ENCODE measurements at places on chromosomes 6 and 20.

DNA sequence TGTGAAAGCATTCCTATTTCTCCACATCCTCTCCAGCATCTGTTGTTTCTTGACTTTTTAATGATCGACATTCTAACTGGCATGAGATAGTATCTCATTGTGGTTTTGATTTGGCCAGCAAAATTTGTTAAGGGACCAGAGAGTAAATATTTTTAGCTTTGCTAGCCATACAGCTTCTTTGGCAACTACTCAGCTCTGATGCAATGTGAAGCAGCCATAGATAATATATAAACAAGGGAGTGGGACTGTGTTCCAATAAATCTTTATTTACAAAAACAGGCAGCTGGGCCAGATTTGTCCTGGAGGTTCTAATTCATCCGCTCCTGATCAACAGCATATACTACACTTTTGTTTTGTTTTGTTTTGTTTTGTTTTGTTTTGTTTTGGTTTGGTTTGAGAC, 202.9 kb downstream of the ZNF217 start:
- no peak for DNase-seq

DNA sequence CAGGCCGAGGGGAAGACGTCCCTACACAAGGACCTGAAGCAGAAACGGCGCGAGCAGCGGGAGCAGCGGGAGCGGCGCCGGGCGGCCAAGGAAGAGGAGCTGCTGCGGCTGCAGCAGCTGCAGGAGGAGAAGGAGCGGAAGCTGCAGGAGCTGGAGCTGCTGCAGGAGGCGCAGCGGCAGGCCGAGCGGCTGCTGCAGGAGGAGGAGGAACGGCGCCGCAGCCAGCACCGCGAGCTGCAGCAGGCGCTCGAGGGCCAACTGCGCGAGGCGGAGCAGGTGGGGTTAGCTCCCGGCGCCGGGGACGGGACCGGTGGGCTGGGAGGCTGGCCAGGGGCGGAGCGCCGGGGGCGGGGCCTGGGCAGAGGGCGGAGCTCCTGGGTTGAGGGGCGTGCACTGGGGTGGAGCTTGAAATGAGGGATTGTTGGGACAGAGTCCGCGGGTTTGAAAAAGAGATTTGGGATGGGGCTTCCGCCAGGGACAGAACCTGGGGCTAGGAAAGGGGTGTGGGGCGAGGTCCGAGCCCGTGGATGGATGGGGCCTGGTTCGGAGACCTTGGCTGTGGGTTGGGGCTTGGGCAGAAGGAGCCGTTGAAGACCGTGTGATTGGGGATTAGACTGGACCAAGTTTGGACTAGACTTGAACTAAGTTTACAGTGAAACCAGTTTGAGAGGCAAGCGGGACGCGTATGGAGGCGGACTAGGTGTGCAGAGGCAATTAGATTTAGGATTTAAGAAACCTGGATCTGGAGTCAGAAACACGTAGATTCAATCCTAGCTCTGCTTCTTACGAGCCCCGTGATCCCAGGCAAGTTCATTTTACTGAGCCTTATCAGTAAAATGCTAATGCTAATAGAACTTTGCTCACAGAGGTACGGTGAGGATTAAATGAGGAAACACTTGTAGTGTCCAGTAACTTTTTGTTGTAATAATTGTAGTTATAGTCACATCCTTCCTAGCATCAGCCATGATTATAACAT, 20.9 kb downstream of the DEF6 start:
- DNase-seq: peak; percentile 74

- DNase-seq: no peak
These were observed 60.3 kb upstream of the FABP7 start for GRCh38 chr6:122719176-122719575.

DNA sequence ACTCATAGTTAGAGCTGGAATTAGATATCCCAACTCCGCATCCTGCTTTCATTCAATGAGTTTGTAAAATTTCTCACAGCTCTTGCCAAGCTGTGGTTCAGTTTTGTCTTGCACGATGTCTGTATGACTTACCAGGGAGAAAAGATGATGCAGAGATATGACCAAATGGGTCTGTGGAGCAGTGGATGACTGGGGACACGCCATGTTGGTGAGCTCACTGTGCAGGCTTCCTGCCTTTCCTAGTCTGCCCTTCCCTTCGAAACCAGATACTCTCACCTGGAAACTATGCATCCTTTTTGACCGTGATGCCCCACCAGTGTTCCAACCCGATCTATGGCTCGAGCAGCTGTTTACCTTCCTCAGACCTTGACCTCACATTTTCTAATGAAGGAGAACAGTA, 262.7 kb upstream of the BMP2 start:
- peak; percentile 36 for DNase-seq

DNA sequence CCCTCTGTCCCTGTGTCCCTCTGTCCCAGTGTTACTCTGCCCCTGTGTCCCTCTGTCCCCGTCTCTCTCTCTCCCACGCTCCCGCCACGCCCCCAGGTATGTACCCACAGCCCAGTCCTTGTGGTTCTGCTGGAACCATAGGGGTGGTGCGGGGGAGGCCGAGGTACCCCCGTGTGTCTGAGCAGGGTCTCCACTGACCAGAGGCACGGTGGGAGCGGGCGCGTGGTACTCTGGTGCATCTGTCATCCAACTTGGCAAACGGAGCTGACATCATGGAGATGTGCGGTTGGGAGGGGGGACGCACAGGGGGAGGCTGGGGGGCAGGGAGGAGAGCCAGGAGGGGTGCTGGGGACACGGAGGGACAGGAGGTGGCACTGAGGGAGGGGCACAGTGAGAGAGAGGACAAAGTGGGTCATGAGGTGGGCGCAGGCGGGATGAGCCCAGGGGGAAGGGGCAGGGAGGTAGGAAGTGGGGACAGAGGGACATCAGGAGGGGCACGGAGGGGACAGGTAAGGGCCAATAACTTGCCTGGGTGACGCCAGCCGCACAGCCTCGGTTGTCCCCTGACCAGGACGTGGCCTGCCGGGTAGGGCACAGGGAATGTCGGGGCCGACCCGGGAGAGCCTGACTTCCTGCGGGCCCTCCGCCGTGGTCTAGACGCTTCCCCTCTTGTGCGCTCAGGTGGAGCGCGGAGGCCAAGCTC, 163.6 kb upstream of the PDE10A start:
- no peak for DNase-seq

GRCh38 chr6:129844118-129844891, 16.8 kb downstream of the TMEM244 start:
- DNase-seq: peak; percentile 49

GRCh38 chr6:27687154-27688013, 214.5 kb upstream of the ZNF184 start:
- DNase-seq: peak; percentile 84

- DNase-seq: no peak
These were observed 118.3 kb upstream of the EXOC2 start for GRCh38 chr6:811191-811590.

DNA sequence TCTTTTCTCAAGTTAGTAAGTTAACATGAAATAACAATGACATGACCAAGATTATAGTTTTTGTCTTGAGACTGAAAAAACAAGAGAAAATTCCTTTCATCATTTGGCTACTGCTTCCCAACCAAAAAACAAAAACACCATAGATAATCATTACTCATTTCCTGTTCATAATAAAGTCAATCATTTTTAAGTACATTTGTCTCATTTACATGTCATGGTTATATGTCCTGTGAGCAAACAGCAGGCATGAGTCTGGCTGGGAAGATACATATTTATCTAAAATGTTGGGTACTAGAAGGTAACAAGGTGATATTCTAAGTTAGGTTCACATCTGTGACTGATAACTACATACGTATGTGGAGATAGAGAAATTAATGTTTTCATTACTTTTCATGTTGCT, 180.5 kb downstream of the ISM1 start:
- DNase-seq: peak; percentile 43

GRCh38 chr20:37142708-37143107, 36.4 kb upstream of the RPN2 start:
- peak; percentile 29 for DNase-seq

- DNase-seq: no peak
These were observed 21.9 kb downstream of the SPATA2 start for GRCh38 chr20:49893242-49894072.

GRCh38 chr20:62239278-62239879, 1.1 kb downstream of the OSBPL2 start:
- DNase-seq: no peak

DNA sequence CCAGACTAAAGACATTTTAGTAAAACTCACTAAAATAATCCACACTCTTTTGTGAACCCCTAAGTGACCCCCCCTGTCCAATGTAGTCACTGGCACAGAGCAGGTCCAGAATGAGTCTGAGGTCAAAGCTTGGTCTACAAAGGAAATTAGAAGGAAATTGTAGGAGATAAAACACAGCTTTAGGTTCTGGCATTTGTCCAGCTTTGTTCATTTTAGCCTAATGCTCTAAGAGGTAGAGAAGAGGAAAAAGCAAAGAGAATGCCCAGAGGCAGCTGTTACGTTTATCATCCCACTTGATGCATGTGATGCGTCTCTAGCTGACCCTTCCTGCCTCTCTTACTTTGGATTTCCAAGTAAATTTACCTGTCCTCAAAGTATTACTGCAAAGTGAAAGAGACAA, 62.5 kb downstream of the CNKSR3 start:
- peak; percentile 78 for DNase-seq

GRCh38 chr6:50853939-50854338, 35.3 kb downstream of the TFAP2B start:
- DNase-seq: no peak

DNA sequence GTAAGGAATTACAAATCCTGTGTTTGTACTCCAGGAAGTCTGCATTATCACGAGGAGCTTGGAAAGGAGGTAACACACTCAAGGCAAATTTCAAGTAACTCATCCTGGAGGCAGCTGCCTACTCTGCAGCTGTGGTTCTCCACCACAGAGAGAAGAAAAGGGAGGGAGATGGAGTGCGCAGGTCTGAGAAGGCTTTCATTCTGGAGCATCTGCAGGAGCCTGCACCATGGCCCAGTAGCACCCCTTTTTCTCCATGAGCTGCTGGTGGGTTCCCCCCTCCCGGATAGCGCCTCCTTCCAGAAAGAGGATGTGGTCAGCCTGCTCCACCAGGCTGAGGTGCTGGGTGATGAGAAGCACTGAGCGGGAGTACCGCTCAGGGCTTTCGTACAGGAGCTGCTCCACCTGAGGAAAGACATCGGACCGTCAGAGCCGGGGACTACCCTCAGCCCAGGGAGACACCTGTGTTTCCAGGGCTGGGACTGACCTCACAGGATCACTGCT, 1.6 kb upstream of the PSMB8 start:
- DNase-seq: no peak

- DNase-seq: no peak
These were observed 12.5 kb downstream of the SYCP2 start for GRCh38 chr20:59920944-59921343.

GRCh38 chr6:107991061-107991460, 33.1 kb upstream of the SEC63 start:
- DNase-seq: no peak

DNA sequence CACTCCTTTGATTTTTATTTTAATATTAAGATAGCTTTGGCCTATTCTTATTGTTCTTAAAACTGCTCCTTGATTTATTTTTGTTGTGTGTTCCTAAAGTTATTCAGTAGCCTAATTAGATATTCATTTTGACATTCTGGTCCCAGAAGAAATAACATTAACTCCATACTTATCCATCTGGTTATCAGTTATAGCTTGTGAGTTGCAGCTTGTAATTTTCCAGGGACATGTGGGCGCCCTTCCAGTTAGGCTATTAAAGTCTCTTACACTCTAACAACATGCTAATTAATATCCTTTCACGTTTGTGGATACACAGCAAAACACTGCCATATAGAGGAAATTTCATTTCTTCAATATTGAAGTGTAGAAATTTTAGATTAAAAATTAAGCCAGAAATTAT, 987.5 kb downstream of the HACE1 start:
- DNase-seq: no peak

DNA sequence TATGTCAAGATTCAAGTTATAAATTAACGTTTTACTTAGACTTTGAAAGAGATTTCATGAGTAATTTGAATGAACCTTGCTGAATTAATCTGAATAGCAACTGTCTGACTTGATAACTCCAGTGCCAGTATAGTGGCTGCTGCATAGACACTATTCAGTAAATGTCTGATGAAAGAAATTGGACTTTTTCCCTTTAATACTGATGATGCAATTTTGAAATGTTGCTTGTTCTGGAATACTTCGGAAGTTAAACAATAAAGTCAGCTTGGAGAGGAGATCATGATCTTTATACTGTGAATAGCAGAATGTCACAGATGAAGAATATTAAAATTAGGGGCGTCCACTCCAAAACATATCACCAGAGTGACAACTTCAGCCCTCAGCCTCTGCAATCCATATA, 3.6 kb upstream of the PGBD1 start:
- no peak for DNase-seq

GRCh38 chr6:110550353-110550752, 73.9 kb upstream of the SLC22A16 start:
- DNase-seq: no peak

DNA sequence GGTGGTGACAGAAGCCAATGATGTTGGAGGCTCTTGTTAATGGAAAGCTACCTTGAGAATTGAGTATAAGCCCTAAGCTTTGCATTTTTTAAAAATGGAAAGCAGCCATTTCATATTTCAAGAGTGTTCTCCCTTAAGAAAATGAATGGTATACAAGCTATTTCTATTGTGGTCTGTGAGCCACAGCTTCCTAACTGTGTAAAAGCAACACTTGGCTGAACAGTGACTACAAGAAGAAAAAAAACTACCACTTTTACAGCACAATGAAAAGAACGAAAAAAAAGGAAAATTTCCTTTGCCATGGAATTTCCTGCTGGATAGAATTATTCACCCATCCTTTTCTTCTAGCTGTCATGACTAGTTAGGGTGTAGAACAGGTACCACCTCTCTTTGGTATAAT, 397.1 kb upstream of the BTBD3 start:
- no peak for DNase-seq

- DNase-seq: no peak
These were observed 3.1 kb downstream of the STK4 start for GRCh38 chr20:44969300-44969894.

DNA sequence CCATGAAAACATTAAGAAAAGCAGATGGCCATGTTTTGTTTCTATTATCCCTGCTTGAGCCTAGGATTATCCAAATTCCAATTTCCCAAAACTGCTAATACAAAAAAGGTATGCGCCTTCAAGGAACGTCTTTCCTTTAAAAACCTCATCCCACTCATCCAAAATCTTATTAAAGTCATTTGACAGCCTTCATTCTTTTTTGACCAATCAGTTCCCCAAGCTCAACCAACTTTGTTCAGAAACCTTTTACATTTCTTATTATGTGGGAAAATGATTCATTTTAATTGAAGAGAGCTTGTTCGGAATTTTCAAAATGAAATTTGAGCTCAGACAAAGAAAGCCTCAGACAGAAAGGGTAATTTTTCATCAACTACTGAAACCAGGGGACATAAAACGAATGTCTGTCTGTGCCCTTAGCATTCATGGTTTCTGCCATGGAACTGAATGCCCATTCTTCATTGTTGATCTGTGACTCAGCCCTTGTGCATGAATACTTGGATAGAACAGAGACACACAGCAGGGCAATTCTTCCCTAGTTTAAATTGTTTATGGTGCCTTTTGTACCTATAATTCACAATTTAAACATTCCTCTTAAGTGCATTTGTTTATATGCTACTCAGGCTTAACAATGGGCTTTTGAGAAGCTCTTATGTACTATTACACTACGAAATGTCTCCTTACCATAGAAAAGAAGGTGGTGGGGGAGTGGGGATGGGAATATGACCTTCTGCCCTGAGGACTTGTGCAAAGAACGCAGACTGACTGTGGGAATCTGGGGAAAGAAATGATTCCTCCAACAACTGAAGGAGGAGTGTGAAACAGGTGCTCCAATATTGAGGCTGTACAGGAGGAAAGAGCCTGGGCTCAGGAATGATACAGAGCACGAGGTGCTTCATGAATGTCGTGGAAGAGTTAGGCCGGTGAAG, 49.8 kb upstream of the ERVFRD-1 start:
- peak; percentile 49 for DNase-seq

GRCh38 chr20:20549267-20549612, 163.2 kb downstream of the RALGAPA2 start:
- DNase-seq: peak; percentile 19

- DNase-seq: no peak
These were observed 96.3 kb downstream of the SPTLC3 start for GRCh38 chr20:13105039-13105438.

All from cardiac fibroblast (primary cell).